ENCODE measurements at places on chromosomes 7 and 10. TPM values are rescaled to one million over a fixed set of nuclear protein-coding genes. Genes with fewer than 3 reads are reported as not detected.

CYP3A7 gene
- not detected for total RNA-seq

CAMK1D gene
- total RNA-seq, result 0.41 TPM

NUTM2D gene
- 0.81 TPM for total RNA-seq

KLF14 gene
- not detected for total RNA-seq

FRMPD2 gene
- total RNA-seq, result not detected

MYL7 gene
- not detected for total RNA-seq

HEPACAM2 gene
- not detected for total RNA-seq

LRRC61 gene
- total RNA-seq, result not detected

GPR141 gene
- total RNA-seq, result not detected

FZD1 gene
- 9.5 TPM for total RNA-seq

- DNase-seq, result no peak
Measured at GRCh38 chr7:111527545-111527944, 34.7 kb downstream of the IMMP2L start.

- peak; percentile 13 for DNase-seq
Measured at GRCh38 chr7:109964780-109965179, 1126.1 kb upstream of the LRRN3 start.

GRCh38 chr10:131694781-131695495 is 205.9 kb upstream of the PPP2R2D start:
- no peak for DNase-seq

DNA sequence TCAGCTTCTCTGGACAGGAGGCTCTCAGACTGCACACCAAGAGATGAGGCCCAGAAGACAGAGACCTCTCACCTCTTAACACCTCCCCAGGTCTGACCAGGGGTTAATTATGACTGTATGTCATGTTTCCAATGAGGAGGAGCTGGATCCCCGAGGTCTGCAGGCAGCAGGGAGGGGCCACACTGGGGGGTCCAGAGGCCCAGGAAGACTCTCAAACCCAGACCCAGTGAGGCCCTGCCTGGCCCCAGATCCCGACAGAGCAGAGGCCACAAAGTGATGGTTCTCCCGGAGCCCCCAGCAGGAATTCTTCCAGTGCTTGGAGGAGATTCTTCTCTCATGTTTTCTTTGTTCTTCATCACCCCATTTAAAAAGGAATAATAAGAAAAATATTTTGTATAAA is 28.8 kb downstream of the PTPRN2 start:
- DNase-seq, result no peak

DNA sequence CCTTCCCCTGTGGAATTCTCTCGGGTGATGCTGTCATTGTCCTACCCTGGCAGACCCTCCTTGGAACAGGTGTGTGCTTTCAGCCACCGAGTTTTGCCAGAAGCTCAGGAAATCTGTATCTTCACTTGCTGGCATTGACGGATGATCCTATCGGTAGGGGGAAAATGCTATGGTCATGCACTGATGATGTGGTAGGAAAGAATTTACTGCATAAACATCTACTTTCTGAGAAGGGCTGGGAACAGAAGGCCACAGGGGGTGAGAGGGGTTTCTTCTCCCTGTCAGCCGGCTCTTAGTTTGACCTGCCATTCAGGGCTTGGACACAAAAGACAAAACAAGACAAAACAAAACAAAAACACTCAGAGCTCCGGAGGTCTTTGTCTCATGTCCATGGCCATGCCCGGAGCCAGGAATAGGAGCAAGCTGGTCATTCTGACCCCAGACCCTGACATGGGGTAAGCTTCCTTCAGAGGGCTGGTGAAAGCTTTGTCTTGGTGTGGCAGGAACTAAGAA is 43.6 kb upstream of the CARD11 start:
- no peak for DNase-seq

DNA sequence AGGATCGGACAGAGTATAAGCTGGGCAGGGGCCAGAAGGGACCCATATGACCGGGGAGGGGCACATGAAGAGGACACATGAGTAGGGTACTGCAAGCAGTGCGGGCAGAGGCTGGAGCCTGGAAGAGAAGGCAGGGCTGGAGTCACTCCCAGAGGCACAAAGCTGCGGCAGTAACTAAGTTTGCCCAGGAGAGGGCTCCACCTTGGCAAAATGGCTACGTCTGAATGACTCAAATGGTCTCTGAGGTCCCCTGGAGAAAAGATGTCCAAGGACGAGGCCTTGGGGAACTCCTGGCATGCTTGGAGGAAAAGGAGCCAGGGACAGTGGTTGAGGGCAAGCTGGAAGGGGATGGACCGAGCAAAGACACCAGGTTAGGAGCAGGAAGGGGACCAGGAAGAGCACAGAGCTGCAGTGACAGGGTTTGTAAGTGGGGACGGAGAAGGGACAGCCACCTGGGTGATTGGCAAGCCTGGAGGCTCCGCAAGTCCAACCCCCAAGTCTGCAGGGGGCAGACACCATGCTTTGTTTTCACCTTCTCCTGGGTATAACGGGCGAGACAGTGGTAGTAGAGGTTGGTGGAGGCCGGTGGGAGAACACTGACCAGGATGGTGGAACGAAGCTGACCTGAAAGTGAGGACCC is 43.1 kb upstream of the LBX1 start:
- peak; percentile 63 for DNase-seq

GRCh38 chr7:77887567-77887966 is 89.0 kb downstream of the PHTF2 start:
- peak; percentile 92 for DNase-seq

DNA sequence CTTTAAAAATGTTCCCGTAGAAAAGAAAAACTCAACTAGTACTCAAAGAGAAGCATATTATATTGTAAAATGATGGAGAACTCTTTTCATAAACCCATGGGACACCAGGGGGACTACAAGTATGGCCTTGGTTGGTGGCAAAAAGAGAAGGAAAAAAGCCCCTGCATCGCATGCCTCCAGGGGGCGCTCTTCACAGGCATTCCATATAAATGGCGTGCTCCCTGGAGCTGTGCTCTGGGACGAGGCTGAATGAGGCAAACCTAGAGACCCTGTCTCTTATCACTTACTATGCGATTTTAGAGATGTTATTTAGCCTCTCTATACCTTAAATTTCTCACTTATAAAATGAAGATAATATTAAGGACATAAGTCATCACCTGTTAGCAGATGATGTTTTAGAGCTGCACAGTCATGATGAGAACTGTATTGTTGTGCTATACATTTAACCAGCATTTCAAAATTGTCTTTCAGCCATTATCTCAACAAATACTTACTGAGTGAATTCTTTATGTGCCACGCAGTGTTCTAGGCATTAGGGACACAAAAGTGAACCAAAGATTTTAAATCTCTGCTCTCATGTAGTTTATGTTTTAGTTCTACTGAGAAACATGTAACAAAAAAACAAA is 105.8 kb downstream of the ARHGAP21 start:
- DNase-seq, result peak; percentile 52

GRCh38 chr10:69042417-69042816 is 45.5 kb upstream of the SRGN start:
- no peak for DNase-seq

DNA sequence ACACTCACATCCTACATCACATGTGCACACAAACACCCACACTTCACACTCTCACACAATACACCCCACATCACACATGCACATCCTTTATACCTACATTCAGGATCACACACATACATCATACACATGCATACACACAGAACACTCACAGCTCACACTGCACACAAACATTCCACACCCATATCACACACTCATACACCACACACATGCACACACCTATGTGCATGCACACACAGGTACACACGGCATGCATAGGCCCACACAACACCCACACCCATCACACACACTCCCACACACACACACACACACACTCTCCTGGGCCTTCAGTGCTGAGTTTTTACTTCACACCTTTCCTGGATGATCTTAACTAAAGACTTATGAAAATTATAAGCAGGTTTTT is 220.5 kb downstream of the DNAJB6 start:
- DNase-seq, result no peak

DNA sequence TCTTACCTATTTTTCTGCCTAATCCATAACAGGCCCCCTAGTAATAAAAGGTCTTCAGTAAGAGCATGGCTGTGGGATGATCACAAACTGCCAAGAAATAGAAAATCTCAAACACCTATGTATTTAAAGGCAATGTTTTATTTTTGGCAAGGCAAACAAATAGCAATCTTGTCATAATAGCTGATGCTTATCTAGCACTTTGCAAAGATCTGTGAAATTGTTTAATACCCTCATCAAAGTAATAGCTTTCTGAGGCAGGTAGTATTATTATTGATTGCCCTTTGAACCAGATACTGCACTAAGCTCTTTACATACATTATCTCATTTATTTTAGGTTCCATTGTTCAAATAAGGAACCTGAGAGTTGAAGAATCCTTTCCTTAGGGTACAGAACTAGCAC is 1.6 kb upstream of the CADPS2 start:
- DNase-seq, result no peak

- DNase-seq, result no peak
Measured at GRCh38 chr10:46220872-46221538, 65.8 kb upstream of the ANTXRL start.

DNA sequence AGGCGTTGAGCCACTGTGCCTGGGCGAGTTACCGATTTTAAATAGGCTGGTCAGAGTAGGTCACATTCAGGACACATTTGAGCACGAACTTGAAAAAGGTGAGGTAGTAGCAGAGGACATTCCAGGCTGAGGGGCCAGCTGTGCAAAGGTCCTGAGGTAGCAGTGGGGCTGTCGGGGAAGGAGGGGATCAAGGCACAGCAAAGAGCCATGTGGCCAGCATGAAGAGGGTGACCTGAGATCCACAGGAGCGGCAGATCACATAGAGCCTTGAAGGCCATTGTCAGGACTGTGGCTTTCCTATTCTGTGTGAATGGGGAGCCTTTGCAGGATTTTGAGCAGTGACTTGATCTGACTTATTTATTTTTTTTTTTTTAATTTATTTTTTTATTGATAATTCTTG is 6.5 kb downstream of the ZAN start:
- no peak for DNase-seq

DNA sequence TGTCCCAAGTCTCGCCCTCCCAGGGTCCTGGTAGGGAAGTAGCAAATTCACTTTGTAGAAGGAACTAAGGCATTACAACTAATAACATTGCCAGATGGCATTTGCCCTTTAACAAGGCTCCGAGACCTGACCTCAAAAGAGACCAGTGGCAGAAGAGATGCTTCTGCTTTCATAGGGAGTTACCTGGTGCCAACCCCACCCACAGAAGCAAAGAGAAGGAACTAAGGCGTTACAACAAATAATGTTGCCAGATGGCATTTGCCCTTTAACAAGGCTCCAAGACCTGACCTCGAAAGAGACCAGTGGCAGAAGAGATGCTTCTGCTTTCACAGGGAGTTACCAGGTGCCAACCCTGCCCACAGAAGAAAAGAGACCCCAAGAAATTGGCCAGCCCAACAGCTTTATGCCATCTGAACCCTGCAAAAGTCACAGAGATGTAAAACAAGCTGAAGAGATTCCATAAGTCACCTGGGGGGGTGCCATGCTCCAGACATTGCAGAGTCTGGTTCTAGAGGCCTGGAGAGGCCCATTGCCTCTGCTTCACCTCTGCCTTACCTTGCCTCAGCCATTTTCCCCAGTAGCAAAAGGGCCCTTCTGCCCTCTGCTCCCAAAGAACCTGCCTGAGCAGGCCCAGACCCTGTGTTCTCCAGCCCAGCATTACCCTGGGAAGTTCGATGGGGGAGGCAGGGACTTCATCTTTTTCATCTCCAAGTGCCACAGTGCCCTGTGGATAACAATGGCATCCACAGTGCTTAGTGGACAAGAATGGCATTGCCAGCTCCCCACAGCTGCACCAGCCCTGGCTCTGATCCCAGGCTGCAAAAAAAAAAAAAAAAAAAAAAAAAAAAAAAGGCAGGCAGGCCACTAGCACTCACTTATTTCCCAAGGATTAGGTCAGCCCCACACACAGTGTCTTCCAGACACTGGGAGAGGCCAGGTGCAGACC is 179.5 kb upstream of the PLXNA4 start:
- DNase-seq, result no peak

- DNase-seq, result no peak
Measured at GRCh38 chr7:158472596-158472995, 115.0 kb downstream of the PTPRN2 start.

DNA sequence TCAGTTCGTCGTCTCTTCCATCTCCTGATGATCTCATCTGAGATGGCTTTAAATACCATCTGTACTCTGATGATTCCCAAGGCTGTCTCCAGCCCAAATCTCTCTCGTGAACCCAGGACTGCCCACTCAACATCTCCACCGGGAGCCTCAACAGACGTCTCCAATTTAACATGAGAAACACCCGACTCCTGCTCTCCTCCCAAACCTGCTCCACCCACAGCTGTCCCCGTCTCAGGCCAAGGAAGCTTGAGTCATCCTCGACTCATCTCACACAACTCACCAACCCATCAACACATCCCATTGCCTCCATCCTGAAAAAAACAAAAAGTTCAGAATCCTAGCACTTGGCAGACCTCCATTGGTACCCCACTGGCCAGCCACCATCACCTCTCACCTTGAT is 29.7 kb upstream of the CALN1 start:
- DNase-seq, result no peak

- no peak for DNase-seq
Measured at GRCh38 chr7:95901006-95901405, 128.7 kb downstream of the DYNC1I1 start.

DNA sequence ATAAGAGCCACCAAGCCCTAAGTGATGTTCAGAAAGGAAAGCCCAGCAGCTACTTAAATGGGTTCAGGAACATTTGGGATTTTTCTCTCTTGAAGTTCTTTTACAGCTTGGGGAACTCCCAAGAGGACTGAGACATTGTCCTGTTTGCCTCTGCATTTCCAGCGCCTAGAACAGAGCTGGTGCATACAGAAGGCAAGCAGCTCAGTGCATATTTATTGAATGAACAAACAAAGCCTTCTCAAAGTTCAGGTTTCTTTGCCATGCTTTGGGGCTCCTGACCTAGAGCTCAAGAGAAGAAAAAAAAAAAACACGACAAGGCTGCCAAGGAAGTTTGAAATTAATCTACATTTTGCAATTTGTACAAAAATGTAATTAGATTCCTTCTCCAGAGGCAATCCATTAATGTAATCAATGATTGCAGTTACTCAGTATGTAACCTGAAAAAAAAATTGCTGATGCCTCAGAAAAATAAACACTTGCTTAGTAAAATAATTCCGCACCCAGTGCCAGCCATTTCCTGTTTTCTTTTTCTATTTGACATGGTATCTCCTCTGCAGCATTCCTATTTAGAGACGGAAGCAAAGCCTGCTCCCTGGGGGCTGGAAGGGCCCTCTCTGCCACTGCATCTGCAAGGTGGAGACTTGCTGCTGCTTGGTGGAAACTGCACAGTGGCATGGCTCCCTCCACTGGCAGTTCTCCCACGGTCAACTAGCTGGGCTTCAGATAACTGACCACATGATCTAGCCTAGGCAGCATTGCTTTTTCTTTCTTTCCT is 157.3 kb downstream of the TMEM178B start:
- peak; percentile 17 for DNase-seq

GRCh38 chr7:48180981-48181380 is 9.7 kb downstream of the ABCA13 start:
- DNase-seq, result peak; percentile 72

- no peak for DNase-seq
Measured at GRCh38 chr10:34119456-34119855, 695.6 kb downstream of the PARD3 start.

- DNase-seq, result no peak
Measured at GRCh38 chr10:93844979-93845626, 48.7 kb upstream of the SLC35G1 start.
